ENCODE measurements at places on chromosomes 2 and 18.

DNA sequence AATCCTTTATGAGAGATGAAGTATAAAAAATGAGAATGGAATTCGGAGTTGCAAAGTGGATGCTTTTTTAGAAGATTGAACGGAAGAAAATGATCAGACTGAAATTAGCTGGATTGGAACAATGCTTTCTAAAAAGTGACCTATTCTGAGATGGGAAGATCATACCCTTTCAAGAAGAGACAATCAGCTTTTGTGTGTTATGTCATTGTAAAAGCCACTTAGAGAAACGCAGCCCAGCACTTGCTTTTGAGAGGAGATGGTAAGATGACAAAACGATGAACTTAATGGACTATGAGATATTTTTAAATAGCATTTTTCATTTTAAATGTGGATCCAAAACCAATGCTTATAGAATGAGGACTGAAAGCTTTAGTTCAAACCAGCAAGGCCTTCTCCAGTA is 871.4 kb upstream of the KLHL29 start:
- no peak for DNase-seq

- no peak for DNase-seq
Measured at GRCh38 chr18:37588289-37588688, 22.7 kb upstream of the CELF4 start.

GRCh38 chr2:102208774-102209173 is 22.0 kb downstream of the IL1RL2 start:
- no peak for DNase-seq

DNA sequence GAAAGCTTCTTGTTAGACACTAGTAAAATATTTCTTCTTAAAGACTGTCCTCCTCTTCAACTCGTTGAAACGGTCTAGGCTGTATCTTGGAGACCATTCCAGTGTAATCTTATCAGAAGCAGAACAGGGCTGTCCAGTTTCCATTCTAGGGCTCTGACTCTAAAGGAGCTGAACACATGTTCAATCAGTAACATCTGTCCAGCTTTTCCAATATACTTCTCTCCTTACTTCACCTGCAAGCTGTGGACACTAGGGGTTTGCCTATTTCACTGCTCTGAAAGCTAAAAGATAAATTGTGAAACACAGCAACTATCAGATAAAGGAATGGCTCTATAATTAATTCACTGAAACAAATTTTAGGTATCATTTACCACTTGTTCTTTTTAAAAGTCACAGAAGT is 73.8 kb downstream of the ZNF385B start:
- DNase-seq = no peak

- DNase-seq = no peak
Measured at GRCh38 chr2:46328291-46328690, 31.1 kb downstream of the EPAS1 start.

- peak; percentile 64 for DNase-seq
Measured at GRCh38 chr2:160492401-160493226, 993 bp downstream of the RBMS1 start.

- no peak for DNase-seq
Measured at GRCh38 chr18:13256444-13257305, 38.1 kb downstream of the LDLRAD4 start.

DNA sequence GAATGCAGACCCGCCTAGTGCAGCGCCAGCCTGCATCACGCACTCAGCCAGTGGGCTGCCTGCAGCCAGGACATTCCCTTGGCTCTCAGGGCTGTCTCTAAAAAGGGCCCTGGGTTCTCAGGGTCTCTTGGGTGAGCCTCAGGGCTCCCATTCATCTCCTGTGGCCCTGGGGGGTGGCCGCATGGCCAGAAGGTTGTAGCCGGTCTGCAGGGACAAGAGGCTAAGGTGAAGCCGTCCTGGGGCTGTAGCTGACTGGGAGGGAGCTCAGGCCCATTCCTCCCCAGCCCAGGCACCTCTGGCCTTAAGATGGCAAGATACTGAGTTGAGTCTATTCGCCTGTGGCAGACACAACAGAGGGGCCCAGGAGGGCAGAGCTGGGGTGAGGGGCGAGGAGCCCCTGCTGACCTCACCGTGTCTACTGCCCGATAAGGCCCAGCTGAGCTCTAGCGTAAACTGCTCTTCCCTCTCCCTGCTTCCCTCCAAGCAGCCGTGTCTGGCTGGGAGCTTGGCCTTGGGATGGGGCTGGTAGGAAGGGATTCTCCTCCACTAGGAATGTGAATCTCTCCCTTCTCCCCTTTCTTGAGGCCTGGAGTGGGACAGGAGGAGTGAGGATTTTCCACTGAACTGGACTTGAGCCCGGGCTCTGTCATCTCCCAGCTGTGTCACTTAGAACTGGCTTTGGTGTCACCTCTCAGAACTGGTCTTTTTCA is 37.9 kb downstream of the INHBB start:
- no peak for DNase-seq

GRCh38 chr2:165203689-165204559 is at the start of gene SCN3A:
SCN3A (minus strand) TSS chr2:165204050; CDS start chr2:165176394, 27,656 bp downstream.
- peak; percentile 29 for DNase-seq

All from CD8-positive, alpha-beta T cell (primary cell).